ENCODE measurements at places on chromosomes 2 and 18.

- DNase-seq = no peak
Observed at GRCh38 chr2:11406267-11406957, 59.5 kb downstream of the E2F6 start.

GRCh38 chr2:223383315-223383714 lies 218.8 kb downstream of the SCG2 start:
- no peak for DNase-seq

GRCh38 chr2:213627835-213628460 lies 343.7 kb downstream of the SPAG16 start:
- no peak for DNase-seq

GRCh38 chr2:179877601-179878364 lies 16.4 kb upstream of the ZNF385B start:
- DNase-seq = no peak

- peak; percentile 87 for DNase-seq
Observed at GRCh38 chr18:49814147-49814499, 790 bp upstream of the ACAA2 start.

DNA sequence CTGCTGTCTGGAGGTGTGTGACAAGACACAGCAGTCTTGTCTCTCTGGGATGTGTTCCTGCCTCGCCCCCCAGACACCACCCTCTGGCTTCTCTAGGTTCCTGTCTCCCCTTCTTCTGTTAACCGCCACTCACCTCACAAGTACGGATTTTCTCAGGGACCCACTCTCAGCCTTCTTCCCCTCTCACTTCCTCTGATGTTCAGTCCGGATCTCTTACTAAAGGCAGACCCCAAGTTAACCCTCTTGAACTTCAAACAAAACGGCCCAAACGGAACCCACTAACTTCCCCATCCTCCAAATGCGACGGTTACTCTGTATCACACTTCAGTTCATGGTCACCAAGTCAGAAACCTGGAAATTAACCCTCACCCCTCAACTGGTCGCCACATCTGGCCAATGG lies 32.0 kb downstream of the B4GALT6 start:
- DNase-seq = no peak

DNA sequence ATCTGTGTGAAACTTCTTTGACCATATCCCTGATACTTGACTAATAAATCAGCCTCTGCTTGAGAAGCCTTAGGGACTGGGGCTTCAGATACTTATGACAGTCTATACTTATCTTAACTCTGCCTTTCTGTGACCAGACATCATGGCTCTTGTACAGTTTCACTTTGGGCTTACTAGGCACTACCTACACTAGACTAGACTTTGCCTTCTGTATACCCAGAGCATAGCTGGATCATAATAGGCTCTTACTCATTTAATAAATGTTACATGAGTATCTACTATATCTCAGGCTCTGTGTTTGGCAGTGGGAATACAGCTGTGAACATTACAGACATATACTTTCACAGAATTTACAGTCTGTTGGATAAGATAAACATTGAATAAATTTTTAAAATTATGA lies 9.0 kb downstream of the UGP2 start:
- DNase-seq = no peak

GRCh38 chr2:204505946-204506345 lies 39.3 kb upstream of the PARD3B start:
- no peak for DNase-seq

DNA sequence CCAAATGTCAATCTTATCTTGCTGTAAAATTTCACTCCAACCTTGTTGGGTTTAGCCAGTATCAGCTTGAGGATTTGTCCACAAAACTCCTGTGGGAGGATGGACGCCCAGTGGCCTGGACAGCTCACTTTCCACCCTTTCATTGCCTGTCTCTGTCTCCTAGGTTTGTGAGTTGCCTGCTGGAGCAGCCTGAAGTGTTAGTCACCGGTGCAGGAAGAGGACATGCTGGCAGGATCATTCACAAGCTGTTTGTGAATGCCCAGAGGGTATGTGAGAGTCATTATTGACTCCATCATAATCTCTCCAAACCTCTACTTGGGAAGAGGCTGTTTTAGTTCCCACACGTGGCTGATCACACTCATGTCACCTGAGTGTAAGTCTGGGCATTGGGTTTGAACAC lies 112.3 kb downstream of the RAB3GAP1 start:
- DNase-seq = no peak

GRCh38 chr18:5214583-5215351 lies 17.7 kb upstream of the AKAIN1 start:
- no peak for DNase-seq

GRCh38 chr2:133777574-133777960 lies 209.3 kb upstream of the NCKAP5 start:
- DNase-seq = no peak

- DNase-seq = no peak
Observed at GRCh38 chr2:203690117-203690431, 16.4 kb upstream of the CD28 start.

- no peak for DNase-seq
Observed at GRCh38 chr2:196337208-196337953, 166.0 kb upstream of the STK17B start.

GRCh38 chr2:211837706-211838105 lies 700.9 kb downstream of the ERBB4 start:
- DNase-seq = no peak
